Anterior cingulate cortex (tissue), 58 donors: ENCODE measurements at places on chromosomes 3 and 15.

- DNase-seq: no peak
These were observed 265.6 kb upstream of the THBS1 start for GRCh38 chr15:39315206-39315850.

GRCh38 chr15:83585601-83586335 lies 68.2 kb upstream of the ADAMTSL3 start:
- DNase-seq: no peak

DNA sequence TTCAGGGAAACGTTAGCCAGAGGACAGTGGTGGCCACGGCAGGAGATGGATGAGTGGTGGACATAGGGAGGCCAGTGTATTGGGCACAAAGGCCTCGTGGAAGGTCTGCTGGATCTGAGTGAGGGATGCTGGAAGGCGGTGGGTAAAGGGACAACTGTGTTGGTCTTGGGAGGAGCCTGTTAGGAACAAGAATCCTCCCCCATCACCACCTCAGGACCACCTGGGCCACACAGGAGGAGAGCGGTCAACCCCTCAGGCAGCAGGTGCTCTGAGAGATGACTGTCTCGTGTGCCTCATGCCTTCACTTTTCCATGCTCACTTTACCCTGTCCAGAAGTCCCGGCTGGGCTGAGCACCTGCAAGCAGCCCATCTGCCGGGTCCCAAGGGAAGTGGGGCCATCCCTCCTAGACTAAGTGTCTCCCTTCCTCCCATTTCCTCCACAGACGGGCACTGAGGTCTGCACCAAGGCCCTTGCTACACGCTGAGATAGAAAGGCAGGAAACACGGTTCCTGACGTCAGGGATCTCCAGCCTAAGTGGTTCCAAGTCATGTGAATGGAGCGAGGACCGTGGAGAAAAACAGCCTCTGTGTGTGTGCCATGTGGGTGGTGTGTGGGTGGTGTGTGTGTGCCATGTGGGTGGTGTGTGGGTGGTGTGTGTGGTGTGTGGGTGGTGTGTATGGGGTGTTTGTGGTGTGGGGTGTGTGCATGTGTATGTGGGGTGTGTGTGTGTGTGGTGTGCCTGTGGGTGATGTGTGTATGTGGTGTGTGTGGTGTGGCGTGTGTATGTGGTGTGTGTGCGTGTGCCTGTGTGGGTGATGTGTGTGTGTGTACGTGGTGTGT lies 47.8 kb upstream of the CTSH start:
- DNase-seq: no peak

DNA sequence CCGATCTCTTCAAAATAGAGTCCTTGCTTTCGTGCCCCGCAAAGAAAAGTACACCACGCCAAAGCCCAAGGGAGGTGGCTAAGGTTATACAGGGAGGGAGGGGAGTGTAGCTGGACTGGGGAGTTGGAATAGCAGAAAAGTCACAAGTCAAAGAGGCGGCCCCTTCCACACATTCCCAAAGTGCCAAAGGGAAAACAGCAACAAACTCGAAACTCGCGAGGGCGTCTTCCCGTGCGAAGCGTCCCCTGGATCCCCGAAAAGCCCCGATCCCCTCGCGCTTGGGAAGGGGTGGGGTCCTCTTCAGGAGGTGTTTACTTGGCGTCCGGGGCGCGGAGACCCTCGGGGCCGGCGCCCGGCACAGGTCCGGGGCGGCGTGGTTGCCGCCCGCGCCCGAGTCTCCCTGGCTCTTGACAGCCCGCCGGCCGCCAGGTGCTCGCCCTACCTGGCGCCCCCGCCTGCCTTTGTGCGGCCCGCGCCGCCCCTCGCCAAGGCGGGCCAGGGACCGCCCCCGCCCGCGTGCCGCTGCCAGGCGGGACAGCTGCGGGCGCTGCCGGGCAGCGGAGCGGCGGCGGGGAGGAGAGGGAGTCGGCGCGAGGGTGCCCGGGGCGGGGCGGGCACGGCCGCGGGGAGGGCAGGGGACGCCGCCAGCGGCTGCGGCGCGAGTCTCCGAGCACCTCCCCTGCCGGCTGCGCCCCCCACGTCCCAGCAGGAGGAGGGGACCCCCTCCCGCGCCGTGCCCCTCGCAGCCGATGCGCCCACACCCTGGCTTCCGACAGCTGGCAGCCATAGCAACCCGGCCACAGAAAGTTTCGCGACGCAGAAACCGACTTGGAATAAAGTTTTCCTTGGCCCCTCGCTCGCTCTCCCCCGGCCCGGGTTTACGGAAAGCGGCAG lies 966 bp downstream of the MYO1E start:
- DNase-seq: no peak

DNA sequence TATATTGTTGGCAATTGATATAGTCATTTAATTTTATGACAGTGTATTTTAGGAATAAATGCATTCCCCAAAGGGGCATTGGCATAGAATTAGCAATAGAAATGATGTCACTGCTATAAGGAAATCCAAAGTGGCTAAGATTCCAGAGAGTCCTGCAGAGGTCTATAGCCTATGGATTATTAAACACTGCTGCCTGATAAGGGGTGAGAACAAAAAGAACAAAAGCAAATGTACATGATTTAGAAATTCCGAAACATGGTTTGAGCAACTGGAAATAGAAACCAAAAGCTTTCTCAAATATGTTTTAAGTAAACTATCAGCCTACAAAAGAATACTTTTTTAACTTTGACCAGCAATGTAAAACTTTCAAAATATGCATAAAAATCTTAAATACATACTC lies 280.1 kb upstream of the RASGRP1 start:
- no peak for DNase-seq
